ENCODE measurements at places on chromosomes 5 and 9.

- no peak for DNase-seq
Measured at GRCh38 chr9:85559526-85559925, 182.2 kb downstream of the AGTPBP1 start.

- DNase-seq, result no peak
Measured at GRCh38 chr9:5563886-5564285, 53.6 kb downstream of the PDCD1LG2 start.

DNA sequence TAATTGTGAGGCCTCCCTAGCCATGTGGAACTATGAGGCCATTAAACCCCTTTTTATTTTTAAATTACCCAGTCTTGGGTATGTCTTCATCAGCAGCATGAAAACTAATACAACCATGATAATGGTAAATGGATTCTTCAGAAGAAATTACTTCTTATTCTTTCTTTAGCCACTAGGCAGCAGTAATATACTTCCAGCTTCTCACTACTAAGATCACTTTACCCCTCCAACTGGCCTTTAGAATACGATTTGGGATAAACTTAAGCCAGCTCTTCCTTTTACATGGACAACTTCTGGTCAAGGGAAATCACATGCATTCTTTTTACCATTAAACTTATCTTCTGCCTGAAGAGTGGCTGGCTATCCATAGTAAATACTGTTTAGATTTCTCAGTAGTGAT, 355.4 kb downstream of the MAN2A1 start:
- DNase-seq, result no peak

DNA sequence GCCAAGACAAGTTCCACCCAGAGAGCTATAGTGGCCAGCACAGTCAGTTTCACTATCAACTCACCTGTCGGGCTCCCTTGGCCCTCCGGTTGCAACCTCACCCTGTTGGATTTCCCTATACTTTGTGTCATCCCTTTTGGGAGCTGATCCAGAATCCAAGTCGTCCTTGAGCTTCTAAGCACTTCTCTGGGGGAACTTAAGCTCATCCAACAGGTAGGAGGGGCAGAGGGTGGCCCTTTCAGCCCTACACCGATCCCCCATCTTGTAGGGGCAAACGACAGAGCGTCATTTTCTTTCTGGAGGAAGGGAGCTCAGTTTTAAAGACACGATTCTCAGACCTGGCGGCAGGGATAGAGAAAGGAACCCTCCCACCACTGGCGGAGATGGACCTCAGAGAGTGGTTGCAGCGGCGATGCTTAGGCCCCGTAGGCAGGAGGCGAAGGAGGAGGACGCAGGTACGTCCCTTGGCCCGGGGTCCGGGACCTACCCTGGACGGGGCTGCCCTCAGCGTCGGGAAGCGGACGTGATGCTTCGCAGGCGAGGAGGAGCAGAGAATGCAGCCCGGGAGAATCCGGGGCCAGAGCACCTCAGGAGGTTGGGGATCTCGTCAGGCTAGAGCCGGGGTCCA, 519 bp downstream of the ZER1 start:
- no peak for DNase-seq

- no peak for DNase-seq
Measured at GRCh38 chr5:24555229-24555628, 89.5 kb downstream of the CDH10 start.

- no peak for DNase-seq
Measured at GRCh38 chr5:132526974-132527564, 16.3 kb downstream of the IL5 start.
